Stomach (tissue), 19 donors: ENCODE measurements at places on chromosomes 16 and 17. TPM values are rescaled to one million over a fixed set of nuclear protein-coding genes. Genes with fewer than 3 reads are reported as not detected.

- no peak for DNase-seq
These were observed 93.9 kb upstream of the CDH8 start for GRCh38 chr16:62130101-62130500.

DNA sequence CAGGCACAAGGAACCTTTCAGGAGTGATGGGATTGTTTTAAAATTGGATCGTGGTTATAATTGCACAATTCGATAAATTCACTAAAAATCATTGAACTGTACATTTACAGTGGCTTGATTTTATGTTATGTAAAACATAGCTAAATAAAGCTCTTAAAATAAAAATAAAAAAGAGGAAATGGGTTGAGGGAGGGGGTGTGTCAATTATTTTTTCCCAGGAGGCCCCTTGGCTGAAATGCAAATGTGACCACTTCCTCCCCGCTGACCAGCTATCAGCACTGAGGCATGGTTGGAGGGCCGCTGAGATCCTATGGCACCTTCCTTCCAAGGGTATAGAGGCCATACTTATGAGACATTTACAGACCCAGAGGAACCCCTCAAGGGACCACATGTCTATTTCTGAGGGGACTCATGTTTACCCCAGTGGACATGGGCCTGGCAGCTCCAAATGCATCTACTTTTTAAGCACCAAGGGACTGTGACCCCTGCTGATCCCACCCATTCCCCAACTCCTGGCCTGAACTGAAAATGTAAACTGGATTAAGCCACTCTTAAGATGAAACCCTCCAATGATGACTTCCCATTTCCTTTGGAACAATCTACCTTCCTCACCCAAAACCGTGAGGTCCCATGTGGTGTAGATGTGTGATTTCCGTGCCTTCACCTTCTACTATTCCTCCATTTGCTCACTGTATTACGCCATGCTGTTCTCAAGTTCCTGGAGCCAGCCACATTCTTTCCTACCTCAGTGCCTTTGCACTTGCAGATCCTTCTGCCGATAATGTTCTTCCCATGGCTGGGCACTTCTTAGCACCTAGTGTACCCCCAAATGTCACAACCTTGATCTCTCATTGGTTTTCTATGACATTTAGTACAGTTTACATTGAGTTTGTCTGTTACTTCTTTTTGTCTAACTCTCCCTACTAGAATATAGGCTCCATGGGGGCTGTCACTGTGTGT lies 2.8 kb upstream of the IL21R start:
- DNase-seq, result no peak

DNA sequence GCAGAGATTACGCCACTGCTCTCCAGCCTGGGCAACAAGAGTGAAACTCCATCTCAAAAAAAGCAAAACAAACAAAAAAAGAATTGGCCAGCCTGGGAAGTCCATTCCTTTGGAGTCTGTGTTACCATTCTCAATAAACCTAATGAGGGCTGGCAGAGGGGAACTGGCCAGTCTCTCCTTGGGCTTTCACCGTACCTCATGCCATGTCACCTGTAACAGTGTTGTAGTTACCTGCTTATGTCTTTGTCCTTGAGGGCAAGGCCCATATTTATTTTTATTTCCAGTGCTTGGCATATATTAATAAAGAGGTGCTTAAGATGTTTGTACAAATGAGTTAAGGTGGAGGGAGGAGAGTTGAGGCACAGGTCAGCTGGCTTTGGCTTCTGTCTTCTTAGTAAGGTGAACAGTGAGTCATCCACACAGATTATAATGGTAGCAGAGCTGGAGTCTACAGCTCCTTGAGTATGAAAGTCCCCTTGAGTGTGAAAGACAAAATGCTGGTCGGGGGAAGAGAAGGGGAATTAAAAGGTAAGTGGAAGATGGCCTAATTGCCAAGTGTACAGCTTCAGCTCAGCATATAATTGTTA lies 8.4 kb downstream of the C1QBP start:
- DNase-seq, result no peak

GRCh38 chr16:85250147-85250463 lies 137.8 kb upstream of the CIBAR2 start:
- DNase-seq, result no peak

- DNase-seq, result no peak
These were observed 9.1 kb downstream of the NUDT16L1 start for GRCh38 chr16:4702466-4702808.

DNA sequence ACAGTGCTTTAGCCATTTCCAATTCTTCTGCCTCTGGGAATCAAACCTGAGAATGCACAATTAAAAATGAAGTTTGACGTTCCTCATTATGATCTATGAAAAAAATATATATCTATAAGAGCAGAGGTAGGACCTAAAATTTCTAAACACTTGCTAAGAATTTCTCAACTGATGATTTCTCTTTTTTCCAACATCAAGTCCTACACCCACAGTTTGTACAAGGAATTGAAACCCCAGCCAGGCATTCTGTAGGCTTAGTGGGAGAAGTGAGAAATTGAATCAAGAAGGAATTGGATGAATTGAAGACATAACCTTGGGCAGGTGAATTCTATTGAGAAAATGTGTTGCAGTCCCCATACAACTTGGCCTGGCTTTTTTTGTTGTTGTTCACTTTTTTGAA lies 2.7 kb downstream of the CACNG3 start:
- no peak for DNase-seq

DNA sequence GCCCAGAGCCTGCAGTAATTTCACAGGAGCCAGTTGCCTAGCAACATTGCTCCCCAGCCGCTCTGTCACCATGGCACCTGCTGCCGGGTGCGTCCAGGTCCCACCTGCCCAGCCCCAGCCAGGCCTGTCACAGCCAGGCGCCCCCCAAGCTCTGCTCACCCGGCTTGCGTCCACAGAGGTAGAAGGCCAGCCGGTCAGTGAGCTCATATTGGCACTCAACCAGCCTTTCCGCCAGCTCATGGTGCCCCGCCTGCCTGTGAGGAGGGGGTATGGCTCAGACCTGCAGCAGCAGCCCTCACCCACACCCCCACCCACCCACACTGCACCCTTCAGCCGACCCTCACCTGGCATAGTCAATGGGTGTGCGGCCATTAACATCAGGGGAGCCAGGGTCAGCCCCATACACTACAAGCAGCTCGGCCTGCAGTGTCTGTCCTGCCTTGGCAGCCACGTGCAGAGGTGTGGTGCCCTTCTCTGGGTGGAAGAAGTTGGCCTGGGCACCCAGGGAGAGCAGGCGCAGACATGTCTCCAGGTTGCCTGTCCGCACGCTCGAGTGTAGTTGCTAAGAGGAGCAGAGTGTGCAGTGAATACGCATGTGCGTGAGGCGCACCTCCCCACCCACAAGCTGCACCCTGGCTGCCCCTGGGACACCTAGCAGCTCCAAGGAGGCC lies 7.7 kb downstream of the GIT1 start:
- DNase-seq, result peak; percentile 40

- DNase-seq, result no peak
These were observed 6.6 kb downstream of the LPO start for GRCh38 chr17:58244963-58245362.

GRCh38 chr17:41648411-41649195 lies 24.2 kb upstream of the KRT17 start:
- peak; percentile 95 for DNase-seq

DNA sequence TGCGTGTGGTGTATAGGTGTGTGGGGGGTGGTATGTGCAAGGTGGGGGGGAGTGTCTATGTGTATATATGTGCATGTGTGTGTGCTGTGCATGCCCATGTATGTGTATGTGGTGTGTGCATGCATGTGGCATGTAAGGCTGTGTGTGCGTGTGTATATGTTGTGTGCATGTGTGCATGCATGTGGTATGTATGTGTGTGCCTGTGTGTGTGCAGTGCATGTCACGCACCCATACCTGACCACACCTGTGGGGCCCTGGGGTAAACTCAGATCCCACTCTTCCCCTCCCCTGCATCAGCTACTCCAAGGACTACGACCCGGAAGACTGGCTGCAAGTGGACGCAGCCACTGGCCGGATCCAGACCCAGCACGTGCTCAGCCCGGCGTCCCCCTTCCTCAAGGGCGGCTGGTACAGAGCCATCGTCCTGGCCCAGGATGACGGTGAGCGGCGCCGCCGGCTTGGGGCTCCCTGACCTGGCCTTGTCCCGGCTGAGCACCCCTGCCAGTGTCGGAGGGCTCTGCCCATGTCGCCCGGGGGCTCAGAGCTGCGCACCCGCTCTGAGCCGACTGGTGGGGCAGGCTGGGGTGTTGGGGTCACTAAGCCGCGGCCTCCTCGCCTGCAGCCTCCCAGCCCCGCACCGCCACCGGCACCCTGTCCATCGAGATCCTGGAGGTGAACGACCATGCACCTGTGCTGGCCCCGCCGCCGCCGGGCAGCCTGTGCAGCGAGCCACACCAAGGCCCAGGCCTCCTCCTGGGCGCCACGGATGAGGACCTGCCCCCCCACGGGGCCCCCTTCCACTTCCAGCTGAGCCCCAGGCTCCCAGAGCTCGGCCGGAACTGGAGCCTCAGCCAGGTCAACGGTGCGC lies 9.1 kb downstream of the SLC22A31 start:
- no peak for DNase-seq

DNA sequence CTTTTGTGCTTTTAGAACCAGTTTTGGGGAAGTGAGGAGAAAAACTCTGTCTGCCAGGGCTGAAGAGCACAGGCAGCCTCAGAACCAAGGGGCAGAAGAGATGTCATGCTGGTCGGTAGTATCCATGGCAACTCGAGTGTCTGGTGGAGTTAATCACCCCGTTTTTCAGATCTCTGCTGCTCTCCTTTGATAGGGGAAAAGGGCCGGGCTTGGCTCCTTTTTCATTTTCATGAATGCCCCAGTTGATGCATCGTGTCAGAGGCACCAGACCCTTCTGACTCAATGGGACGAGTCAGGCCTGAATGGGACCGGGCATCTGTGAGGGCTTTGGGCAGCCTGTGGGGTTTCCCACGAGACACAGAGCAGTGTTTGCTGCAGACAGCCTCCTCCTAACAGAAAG lies 304.6 kb downstream of the ABCC12 start:
- no peak for DNase-seq

GRCh38 chr17:9383826-9384225 lies 191.8 kb downstream of the STX8 start:
- DNase-seq, result no peak

DNA sequence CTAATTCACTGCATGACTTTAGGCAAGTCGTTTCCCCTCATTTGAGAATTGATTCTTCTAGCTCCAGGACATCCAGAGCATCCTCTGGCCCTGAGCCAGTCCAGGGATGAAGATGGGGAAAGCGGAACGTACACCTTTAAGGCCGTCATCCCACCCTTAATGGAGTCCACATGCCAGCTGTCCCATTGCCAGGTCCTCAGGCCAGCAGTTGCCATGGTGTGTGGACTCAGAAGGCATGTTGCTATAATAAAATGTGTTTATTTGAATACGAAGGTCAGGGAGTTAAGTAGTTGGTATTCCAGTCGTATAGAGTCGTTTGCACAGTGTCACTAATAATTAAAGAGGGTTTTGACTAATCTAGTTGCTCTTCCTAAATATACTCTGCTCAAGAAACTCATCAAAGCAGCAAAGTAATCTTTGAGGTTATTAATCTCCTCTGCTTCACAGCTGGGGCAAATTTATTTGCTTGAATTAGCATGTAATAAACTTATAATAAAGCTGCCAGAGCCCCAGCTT lies 30.4 kb downstream of the CCDC182 start:
- peak; percentile 55 for DNase-seq

- no peak for DNase-seq
These were observed 117.0 kb upstream of the MAF start for GRCh38 chr16:79717333-79718137.

- no peak for DNase-seq
These were observed 26.8 kb downstream of the COG4 start for GRCh38 chr16:70496513-70496912.

DNA sequence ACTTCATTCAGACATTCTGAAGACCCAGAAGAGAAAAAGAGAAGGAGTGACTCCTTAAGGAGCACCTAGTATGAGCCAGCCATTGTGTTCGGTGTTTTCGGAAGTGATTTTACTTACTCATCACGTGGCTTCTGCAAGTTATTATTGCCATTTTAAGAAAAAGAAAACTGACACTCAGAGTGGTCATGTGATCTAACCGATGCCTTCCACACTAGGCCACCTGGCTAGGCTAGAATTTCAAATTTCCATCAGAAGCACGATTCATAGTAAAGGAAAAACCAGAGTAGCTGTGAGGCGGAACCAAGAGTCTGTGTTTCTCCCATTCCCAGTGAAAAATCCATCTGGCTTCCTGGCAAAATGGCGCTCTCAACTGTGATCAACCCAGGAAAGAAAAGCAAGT lies 32.0 kb downstream of the GTF3C1 start:
- no peak for DNase-seq

DNA sequence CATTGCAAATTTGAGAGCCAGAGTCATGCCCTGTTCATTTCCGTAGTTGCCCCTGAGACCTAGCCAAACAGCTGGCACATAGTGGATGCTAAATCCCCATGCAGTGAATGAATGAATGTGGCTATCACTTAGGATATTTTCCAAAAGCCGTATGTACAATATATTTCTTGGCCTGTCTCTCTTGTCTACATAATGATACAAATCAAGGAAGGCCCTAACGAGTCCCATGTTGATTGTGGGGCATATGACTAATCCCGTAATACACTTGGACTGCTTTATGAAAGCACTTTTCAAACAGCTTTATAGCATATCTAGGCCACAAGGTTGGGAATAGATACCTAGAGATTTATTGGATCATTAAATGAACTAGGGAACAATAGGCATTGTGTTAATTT lies 478.0 kb downstream of the SLC39A11 start:
- no peak for DNase-seq

DNA sequence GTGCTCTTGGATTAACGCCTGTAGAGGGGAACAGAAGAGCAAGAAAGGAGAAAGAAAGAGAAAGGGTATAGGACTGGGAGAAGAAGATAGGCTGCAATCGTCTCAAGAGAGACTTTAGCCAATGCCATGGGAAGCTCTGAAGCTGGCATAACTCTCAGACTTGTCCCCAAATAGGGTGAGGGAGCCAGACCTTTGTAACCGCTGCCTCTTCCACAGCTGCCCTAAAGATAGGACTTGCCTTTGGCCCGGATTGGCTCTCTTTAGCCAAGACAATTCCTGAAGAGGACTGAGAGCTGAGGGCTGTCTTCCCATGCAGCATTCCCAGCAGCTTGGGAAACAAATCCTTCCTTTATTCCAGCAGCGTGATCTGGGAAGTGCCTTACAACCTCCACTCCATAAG lies 20.8 kb upstream of the MMD start:
- no peak for DNase-seq

DNA sequence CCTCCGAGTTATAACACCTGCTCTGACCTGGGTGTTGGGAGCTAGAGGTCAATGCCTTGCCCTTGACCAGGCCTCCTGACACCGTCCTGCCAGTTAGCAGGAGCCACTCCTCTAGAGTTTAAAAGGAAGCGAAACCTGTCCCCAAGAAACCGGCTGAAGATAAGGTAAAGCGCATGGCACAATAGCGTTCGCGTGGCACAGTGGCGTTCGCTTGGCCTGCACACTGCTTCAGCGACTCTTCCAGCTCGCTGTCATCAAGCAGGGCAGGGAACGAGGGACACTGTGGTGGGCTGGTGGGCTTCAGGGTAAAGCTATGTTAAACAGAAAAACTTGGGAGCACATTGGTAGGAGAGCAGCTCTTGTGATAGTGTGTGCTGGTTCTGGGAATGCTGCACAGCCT lies 28.2 kb upstream of the ETV4 start:
- DNase-seq, result peak; percentile 34

GRCh38 chr17:68775969-68776368 lies 174.8 kb upstream of the FAM20A start:
- no peak for DNase-seq

TSPOAP1 gene
- total RNA-seq, result 9.0 TPM

USP7 gene
- 29.2 TPM for total RNA-seq

TBC1D28 gene
- total RNA-seq, result not detected

RRAD gene
- 2.6 TPM for total RNA-seq

TLCD2 gene
- total RNA-seq, result 7.6 TPM

SULT1A2 gene
- not detected for total RNA-seq

MMP28 gene
- total RNA-seq, result 20.6 TPM

C17orf78 gene
- total RNA-seq, result not detected

FBXL19 gene
- total RNA-seq, result 252 TPM
